ENCODE measurements at places on chromosomes 16 and 17.

DNA sequence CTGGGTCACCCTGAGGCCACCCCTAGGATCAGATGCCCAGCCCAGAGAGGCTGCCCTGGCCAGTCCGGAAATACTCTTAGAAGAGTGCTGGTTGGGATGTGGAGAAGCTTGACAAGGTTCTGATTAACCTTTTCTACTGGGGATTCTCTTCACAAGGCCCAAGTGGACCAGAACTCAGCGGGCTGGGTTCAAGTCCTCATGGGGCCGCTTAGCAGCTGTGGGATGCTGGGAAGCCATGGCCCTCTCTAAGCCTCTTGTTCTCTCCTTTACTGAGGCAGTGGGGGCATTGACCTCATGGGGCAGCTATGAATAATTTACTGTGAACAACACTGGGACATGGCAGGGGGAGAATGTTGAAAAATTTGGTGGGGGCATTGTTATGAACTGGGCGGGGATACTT lies 92.8 kb downstream of the CYLD start:
- DNase-seq: no peak

- no peak for DNase-seq
These were observed 1.5 kb upstream of the TBCD start for GRCh38 chr17:82750241-82750908.

GRCh38 chr17:3857261-3858105 lies 11.4 kb upstream of the NCBP3 start:
- no peak for DNase-seq

DNA sequence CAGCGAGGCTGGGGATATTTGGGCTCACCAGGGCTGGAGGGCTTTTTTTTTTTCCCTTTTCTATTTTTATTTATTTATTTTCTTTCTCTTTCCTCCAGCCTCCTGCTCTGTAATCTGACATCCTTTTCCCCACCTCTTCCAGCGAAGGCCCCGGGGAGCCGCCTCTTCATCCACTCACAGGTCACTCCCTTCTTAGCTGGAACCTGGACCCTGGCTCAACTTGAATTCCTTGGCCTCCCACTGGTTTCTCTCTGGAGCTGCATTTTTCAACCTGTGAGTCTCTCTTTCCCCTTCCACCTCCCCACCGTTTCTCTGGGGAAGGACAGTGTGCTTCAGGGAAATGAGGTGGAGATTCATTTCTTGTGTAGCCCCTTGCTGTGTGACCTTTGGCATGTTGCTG lies 82.0 kb downstream of the MRM1 start:
- DNase-seq: no peak

Measured in activated T-cell treated with anti-CD3 and anti-CD28 coated beads for 24 hours (primary cell).